Type B pancreatic cell (in vitro differentiated cells): ENCODE measurements at places on chromosomes 6 and 20. TPM values are rescaled to one million over a fixed set of nuclear protein-coding genes. Genes with fewer than 3 reads are reported as not detected.
A peak's percentile ranks its signal among the peaks of the same experiment; 100 is the strongest.

The SMOC2 gene
- total RNA-seq, result 4.2 and 18.9 TPM in 2 replicates

The TCF15 gene
- 0.94 TPM in 1 of 2 replicates, not detected in the other for total RNA-seq

The WTAP gene
- 96.9 and 108 TPM in 2 replicates for total RNA-seq

- peaks cover 22% of the 10 kb centered on the region for H3K4me1 ChIP-seq
- peaks cover 50% of the 10 kb centered on the region for H3K27me3 ChIP-seq
- no peak for DNase-seq
- H3K36me3 ChIP-seq, result no peaks in the 10 kb centered on the region
Measured at GRCh38 chr20:57711311-57711712, 1.5 kb upstream of the PMEPA1 start.

GRCh38 chr6:156423829-156424228 lies 353.3 kb upstream of the ARID1B start:
- no peak for DNase-seq
- H3K27me3 ChIP-seq, result no peaks in the 10 kb centered on the region
- no peak overlapping the region for H3K4me3 ChIP-seq
- H3K36me3 ChIP-seq, result peaks cover 8% of the 10 kb centered on the region
- no peak overlapping the region for H3K27ac ChIP-seq

The SLC26A8 gene
- 0.19 TPM in 1 of 2 replicates, not detected in the other for total RNA-seq

- no peak overlapping the region for H3K27ac ChIP-seq
- DNase-seq, result no peak
- no peaks in the 10 kb centered on the region for H3K4me1 ChIP-seq
- H3K36me3 ChIP-seq, result peaks cover 16% of the 10 kb centered on the region
- no peak overlapping the region for H3K4me3 ChIP-seq
Measured at GRCh38 chr6:43621078-43621835, 7.8 kb downstream of the GTPBP2 start.

GRCh38 chr6:44278774-44279697 lies 8.8 kb downstream of the TMEM151B start:
- H3K27ac ChIP-seq, result no peak overlapping the region
- no peaks in the 10 kb centered on the region for H3K4me1 ChIP-seq
- DNase-seq, result no peak
- H3K27me3 ChIP-seq, result peaks cover 66% of the 10 kb centered on the region

GRCh38 chr20:62772990-62773844 lies 23.1 kb upstream of the MRGBP start:
- H3K27ac ChIP-seq, result peak overlapping the region; percentile 25
- no peak for DNase-seq
- H3K36me3 ChIP-seq, result no peaks in the 10 kb centered on the region
- peak overlapping the region; percentile 68 for H3K4me3 ChIP-seq

GRCh38 chr20:58888521-58889333 lies 36.2 kb downstream of the GNAS start:
- peaks cover 16% of the 10 kb centered on the region for H3K4me1 ChIP-seq
- H3K27me3 ChIP-seq, result no peaks in the 10 kb centered on the region
- peaks cover 3% of the 10 kb centered on the region for H3K36me3 ChIP-seq
- DNase-seq, result peak; percentile 82
- H3K27ac ChIP-seq, result peak overlapping the region; percentile 91

The NTSR1 gene
- total RNA-seq, result 0.24 TPM in 1 of 2 replicates, not detected in the other

DNA sequence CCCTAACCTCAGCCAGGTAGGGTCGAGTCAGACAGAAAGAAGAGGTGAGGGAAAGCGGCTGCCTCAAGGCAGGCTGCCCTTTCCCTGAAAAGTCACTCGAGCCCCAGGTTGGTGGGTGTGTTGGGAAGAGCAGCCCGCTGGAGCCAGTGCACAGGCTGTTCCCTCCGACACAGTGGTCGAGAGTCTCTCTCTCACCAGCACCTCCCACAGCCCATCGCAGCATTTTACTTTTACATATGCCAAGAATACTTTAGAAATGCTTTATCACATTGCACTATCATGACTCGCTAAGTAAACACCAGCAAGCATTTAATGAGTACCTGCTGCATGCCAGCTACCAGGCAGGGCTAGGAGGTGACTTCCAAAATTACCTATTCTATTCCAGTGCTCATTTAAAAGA lies 1.7 kb downstream of the PRPH2 start:
- H3K4me3 ChIP-seq, result no peak overlapping the region
- no peak overlapping the region for H3K27ac ChIP-seq
- no peak for DNase-seq
- no peaks in the 10 kb centered on the region for H3K4me1 ChIP-seq
- peaks cover 17% of the 10 kb centered on the region for H3K27me3 ChIP-seq

The KCNG1 gene
- 78.8 and 238 TPM in 2 replicates for total RNA-seq

DNA sequence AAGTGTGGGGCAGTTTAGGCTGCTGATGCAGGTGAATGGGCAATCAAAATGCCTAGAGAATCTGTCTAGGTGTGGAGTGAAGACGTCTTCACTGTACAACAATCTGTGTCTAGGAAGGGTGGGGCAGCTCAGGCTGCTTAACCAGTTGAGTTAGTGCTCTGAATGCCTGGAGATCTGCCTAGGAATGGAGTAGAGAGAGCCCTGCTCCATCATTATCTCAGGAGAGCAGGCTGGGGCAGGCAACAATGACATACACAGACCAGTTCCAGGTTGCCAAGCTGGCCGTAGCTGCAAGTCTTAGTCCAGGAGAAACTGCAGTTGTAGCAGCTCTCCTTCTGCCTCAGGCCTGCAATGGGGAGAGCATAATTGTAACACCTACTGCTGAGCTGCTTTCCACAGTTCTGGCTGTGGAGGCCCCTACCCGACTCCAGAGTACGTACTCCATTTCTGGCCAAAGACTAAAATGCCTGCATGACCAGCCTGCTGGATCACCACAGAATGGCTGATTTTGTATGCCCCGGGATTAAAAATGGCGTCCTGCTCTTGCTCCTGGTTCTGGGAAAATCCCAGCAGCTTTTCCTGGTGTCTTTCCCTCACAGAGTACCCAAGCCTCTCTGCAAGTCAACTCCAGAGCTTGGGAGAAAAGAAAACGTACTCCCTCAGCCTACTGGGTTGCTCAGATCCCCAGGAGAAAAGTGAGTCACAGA lies 545.4 kb downstream of the ADGRB3 start:
- H3K27me3 ChIP-seq, result no peaks in the 10 kb centered on the region
- no peak for DNase-seq
- peak overlapping the region; percentile 81 for H3K27ac ChIP-seq

DNA sequence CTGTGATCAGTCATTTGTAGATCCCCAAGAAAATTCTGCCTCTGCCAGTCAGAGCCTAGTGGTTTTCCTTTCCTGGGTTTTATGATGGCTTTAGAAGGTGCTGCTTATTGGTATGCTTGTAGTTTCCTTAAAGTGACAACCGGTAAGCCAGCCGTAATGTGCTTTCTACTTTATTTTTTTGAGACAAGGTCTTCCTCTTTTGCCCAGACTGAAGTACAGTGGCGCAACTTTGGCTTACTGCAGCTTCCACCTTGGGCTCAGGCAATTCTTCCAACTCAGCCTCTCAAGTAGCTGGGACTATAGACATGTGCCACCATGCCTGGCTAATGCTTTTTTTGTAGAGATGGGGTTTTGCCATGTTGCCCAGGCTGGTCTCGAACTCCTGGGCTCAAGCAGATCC lies 23.5 kb downstream of the MCM8 start:
- H3K36me3 ChIP-seq, result no peaks in the 10 kb centered on the region
- H3K4me1 ChIP-seq, result no peaks in the 10 kb centered on the region
- no peak overlapping the region for H3K4me3 ChIP-seq
- no peaks in the 10 kb centered on the region for H3K27me3 ChIP-seq
- no peak overlapping the region for H3K27ac ChIP-seq

GRCh38 chr6:16762550-16763477 lies 1.6 kb upstream of the ATXN1 start:
- peak overlapping the region; percentile 96 for H3K4me3 ChIP-seq
- no peaks in the 10 kb centered on the region for H3K36me3 ChIP-seq
- DNase-seq, result no peak
- H3K27ac ChIP-seq, result peak overlapping the region; percentile 93
